Left renal pelvis (tissue), 4 donors: ENCODE measurements at places on chromosomes 3 and 15. TPM values are rescaled to one million over a fixed set of nuclear protein-coding genes. Genes with fewer than 3 reads are reported as not detected.

The EIF4A2 gene
- polyA plus RNA-seq: 730 TPM

The OIP5 gene
- polyA plus RNA-seq: 9.6 TPM

The TRPC1 gene
- polyA plus RNA-seq: 13.1 TPM

The GOLGA8N gene
- 15.6 TPM for polyA plus RNA-seq

The GOLGA6L7 gene
- polyA plus RNA-seq: 0.30 TPM

The OR5K2 gene
- not detected for polyA plus RNA-seq

The MESP2 gene
- polyA plus RNA-seq: 0.37 TPM

The POMGNT2 gene
- polyA plus RNA-seq: 31.9 TPM

The CYB561D2 gene
- polyA plus RNA-seq: 16.3 TPM

The UBAP1L gene
- 8.7 TPM for polyA plus RNA-seq

The GPR160 gene
- polyA plus RNA-seq: 37.2 TPM

The CHRNA7 gene
- 16.3 TPM for polyA plus RNA-seq

The CISH gene
- polyA plus RNA-seq: 33.6 TPM

The EOGT gene
- 13.3 TPM for polyA plus RNA-seq

The B3GALNT1 gene
- polyA plus RNA-seq: 80.8 TPM

The PLSCR4 gene
- 15.7 TPM for polyA plus RNA-seq

The ZNF80 gene
- not detected for polyA plus RNA-seq

The GRIP2 gene
- polyA plus RNA-seq: 1.4 TPM

The RPL32 gene
- polyA plus RNA-seq: 2,338 TPM

The HRH1 gene
- polyA plus RNA-seq: 2.2 TPM

The RGMA gene
- 13.3 TPM for polyA plus RNA-seq

The CCR5 gene
- 0.11 TPM for polyA plus RNA-seq

The GP5 gene
- 0.67 TPM for polyA plus RNA-seq

The TLR9 gene
- polyA plus RNA-seq: 0.15 TPM

The APOD gene
- 7.6 TPM for polyA plus RNA-seq

The SERPINI2 gene
- 2.5 TPM for polyA plus RNA-seq

The LRRC15 gene
- 0.09 TPM for polyA plus RNA-seq

The EMC7 gene
- polyA plus RNA-seq: 96.4 TPM

The CCDC54 gene
- not detected for polyA plus RNA-seq

The KCNAB1 gene
- polyA plus RNA-seq: 4.4 TPM

The DNAH12 gene
- polyA plus RNA-seq: 2.0 TPM

The RASGRP1 gene
- polyA plus RNA-seq: 13.5 TPM

The IGSF11 gene
- 4.9 TPM for polyA plus RNA-seq

The UNC45A gene
- 58.4 TPM for polyA plus RNA-seq

The KIF15 gene
- 23.1 TPM for polyA plus RNA-seq

The BRK1 gene
- 199 TPM for polyA plus RNA-seq

The IL12A gene
- polyA plus RNA-seq: 0.79 TPM

The PLS1 gene
- polyA plus RNA-seq: 31.9 TPM

The CCR8 gene
- polyA plus RNA-seq: not detected

The NEIL1 gene
- polyA plus RNA-seq: 13.3 TPM

The ARPC4 gene
- 103 TPM for polyA plus RNA-seq

The CAPN3 gene
- 7.5 TPM for polyA plus RNA-seq

The PEX5L gene
- 0.23 TPM for polyA plus RNA-seq

The HTR3E gene
- polyA plus RNA-seq: 0.11 TPM

The LRRC34 gene
- 8.1 TPM for polyA plus RNA-seq

The FES gene
- polyA plus RNA-seq: 21.6 TPM

The HDGFL3 gene
- polyA plus RNA-seq: 100 TPM

The NR2F2 gene
- polyA plus RNA-seq: 379 TPM

The CCK gene
- polyA plus RNA-seq: 0.37 TPM

The OR5H2 gene
- polyA plus RNA-seq: not detected

The GOLGA8K gene
- polyA plus RNA-seq: 0.56 TPM

The CHRFAM7A gene
- polyA plus RNA-seq: 1.2 TPM

The ANKRD34C gene
- 0.11 TPM for polyA plus RNA-seq

The C3orf20 gene
- 0.15 TPM for polyA plus RNA-seq

The KLHL40 gene
- polyA plus RNA-seq: not detected
